ENCODE measurements at places on chromosomes 3 and 15.

DNA sequence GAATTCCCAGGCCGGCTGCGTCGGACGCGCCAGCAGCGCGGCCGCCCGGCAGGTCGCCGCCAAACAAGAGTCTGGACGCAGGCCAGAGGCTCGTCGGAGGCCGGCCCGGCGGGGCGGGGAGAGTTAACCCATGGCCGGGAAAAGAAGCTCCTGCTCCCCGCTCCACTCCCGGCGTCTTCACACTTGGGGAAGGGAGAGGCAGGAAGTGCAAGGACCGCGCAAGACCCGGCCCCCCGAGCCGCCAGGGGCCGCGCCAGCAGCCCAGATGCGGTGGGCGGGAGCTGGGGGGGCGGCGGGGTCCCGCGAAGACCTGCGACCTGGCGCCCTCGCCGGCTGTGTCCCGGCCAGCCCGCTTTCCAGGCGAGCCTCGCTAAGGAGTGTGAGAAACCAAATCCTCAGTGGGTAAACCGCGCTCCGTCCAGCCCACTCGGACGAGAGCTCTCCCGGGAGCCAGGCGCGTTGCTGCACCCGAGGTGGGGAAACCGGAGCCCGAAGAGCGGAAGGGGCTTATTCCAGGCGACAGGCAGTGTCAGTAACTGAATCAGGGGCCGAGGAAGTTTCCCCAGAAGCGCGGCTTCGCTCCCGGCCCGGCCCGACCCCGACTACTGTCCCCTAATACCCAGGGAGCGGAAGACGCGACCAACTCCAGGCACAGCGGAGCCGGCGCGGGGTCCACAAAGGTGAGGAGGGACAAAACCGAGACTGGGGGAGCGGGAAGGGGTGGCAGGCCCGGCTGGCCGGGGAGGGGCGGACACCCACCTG lies 721 bp downstream of the ADAMTS7 start:
- no peak for DNase-seq

- DNase-seq = no peak
These were observed 127.0 kb downstream of the CPNE4 start for GRCh38 chr3:131907796-131908195.

DNA sequence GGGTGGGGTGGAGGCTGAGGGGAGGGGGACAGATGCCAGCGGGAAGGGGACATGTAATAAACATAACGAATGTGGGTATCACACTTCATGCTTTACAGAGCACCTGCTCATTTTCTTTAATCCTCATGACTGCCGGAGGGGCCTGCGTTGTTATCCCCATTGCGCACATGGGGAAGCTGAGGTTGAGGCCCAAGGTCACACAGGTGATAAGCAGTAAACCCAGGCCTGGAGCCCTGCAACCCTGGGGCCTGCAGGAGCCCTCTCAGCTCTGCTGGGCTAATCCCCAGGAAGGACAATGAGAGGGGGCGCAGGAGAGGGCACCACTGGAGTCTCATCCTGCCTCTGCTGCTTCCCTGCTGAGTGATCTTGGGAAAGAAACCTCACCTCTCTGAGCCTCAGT lies 64.3 kb downstream of the MEGF11 start:
- no peak for DNase-seq

DNA sequence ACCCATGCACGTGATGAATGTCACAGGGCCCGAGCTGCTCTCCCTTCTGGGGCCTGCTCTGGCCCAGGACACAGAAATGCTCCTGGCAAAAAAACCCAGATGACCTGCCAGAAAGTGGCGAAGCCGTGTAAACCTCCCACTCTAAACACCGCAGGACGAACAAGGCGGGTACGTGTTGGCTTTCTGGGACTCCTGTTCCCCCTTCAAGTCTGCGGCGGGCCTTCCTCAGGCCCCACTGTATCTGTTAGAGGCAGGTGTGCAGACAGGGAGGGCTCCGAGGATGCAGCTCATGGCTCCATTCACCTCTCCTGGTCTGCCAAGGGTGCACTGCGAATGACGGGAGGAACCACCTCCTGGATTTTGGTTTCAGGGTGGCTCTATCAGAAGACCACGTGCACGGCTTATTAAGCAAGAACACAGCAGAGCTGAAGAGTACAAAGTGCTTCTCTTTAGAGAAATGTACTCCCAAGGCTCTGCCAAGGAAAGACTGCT lies 173.8 kb downstream of the ADAMTS17 start:
- no peak for DNase-seq

- DNase-seq = no peak
These were observed 52.8 kb downstream of the CDIN1 start for GRCh38 chr15:36632226-36632625.

DNA sequence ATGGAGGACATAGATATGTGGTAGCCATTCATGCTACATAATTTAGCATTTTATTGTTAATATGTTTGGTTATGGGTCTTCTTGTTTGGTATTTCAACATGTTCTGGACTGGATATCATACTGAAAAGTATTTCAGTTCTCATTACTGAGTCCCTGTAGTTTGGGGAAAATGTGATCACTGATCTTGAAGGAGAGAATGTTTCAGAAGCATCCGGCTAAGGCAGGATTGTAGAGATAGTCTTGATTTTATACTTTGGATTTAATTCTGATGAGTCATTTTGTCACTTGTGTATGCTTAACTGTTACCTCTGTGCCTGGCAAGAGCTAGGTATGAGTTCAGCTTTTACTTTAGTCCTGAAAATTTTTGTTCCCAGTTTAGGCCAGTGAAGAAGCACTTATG lies 7.1 kb downstream of the CHD2 start:
- DNase-seq = no peak

DNA sequence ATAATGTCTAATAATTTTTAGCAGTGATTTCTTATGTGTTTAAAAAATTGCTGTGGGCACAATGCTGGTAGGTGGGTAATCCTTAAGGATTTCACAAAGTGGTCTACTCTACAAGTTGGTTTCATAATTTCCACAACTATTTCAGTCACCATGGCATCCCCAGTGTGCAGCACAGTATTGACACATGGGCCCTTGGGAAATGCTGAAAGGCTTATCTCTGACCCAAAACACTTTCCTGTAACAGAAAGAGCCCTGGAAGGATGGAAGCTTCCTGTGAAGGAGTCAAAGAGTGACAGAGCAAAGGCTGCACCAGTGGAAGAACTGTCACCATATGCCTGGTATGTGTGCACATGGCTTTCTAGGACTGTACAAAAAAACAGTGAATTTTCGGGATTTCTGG lies 153.7 kb downstream of the ANO10 start:
- DNase-seq = no peak

- no peak for DNase-seq
These were observed 58.7 kb downstream of the CLDN11 start for GRCh38 chr3:170477395-170477794.

DNA sequence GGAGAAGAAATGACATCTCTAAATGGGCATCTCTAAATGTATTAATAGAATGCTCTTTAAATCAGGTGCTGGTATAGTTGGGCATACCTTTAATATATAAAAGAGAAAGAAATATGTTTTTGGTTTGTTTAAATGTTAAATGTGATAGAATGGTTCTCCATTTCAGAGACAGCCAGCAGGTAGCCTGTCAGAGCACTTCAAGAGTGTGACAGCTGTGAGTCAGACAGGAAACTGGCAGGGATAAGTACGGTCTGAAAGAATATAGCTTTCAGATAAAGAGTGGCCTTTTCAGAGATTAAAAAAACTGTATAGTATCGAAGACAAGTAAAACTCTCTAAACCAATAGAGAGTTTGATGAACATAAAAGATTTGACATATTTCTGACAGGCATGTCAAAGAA lies 654.1 kb downstream of the IGSF11 start:
- no peak for DNase-seq

DNA sequence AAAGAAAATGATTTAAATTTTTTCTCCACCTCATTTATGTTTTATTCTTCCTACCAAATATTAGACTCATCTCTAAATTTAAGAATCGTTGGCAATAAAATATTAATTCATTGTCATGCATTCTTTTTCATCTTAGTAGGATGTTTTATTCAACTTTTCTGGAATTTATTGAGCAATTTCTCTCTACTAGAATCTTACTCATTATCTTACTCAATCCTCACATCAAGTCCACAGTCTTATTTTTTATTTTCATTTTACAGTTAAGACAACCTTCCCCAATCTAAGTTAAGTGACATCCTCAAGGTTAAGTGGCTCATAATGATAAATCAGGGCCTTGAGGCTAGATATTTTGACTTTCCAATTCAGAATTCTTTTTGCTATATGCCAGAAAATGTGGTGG lies 15.9 kb upstream of the ALDH1A2 start:
- no peak for DNase-seq

GRCh38 chr3:123350971-123351370 lies 97.9 kb downstream of the ADCY5 start:
- no peak for DNase-seq

DNA sequence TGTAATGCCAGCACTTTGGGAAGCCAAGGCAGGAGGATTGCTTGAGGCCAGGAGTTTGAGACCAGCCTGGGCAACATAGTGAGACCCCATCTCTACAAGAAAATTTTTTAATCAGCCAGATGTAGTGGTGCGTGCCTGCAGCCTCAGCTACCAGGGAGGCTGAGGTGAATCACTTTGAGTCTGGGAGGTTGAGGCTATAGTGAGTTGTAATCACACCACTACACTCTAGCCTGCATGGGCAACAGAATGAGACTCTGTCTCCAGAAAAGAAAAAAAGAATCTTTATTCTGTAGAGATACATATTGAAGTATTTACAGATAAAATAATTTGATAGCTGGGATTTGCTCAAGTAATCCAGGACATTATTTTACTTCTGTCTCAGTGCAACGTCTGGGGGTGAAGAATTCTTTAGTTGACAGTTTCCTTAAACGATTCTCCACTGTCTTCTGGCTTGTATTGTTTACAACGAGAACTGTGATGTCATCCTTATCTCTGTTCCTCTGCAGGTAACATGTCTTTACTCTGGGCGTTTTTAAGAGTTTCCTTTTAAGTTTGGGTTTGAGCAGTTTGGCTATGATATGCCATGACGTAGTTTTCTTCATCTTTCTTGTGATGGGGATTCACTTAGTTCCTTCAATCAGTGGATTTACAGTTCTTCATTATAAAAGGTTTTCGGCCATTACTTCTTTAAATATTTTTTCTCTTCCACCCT lies 26.3 kb downstream of the KPNA1 start:
- no peak for DNase-seq

DNA sequence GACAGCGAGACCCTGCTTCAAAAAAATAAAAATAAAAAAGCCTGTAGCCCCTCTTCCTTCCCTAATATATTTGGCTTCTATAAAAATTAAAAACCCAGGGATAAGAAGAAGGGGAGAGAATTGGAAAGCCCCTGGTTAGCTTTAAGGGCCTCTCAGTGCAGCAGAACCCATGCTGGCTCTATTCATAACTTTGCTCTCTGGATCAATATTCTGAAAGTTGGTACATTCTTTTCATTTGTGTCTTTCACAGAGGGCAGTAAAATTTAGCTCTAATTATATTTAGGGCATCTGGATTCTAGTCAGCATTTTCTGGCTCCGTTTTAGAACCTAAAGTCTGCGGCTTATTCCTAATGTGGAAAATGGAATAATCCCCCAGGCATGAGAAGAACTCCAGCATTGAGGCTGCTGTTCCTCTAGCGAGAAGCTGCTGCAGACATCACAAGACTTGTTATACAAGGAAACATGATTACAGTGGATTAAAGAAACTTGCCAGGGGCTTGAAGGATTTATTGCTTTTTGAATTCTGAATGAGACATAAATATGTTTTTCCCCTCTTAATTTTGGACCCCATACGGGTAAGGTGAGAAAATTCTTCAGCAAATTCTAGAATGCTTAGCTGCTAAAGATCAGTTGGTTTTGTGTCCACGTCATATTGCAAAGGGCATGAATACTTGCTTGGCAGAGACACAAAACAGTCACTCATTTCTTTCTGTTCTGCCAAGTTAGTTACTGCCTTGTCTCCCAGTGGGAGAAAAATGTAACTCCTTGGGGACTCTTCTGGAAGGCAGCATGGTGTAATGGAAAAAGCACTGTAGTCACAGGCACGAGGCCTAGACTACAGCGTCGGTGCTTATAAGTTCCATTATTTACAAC lies 177.7 kb downstream of the VGLL4 start:
- no peak for DNase-seq

GRCh38 chr3:105842449-105842848 lies 26.4 kb downstream of the CBLB start:
- DNase-seq = no peak

DNA sequence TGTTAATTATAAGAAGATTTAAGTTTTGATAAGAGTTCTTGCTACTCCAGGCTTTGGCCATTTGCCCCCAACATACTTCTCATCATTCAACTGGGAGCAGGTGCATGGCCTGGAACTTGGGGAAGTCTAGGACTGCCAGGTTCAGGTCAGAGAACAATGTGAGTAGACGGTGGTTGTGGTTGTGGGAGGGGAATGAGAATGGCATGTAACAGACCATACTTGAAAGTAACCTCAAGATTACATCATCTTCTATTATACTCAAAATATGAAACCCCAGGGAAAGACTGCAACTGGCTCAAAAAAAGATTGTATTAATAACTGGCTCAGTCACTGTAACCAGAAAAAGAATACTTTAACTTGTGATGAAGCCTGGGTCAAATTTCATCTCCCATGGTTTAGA lies 364.9 kb upstream of the DPPA4 start:
- DNase-seq = no peak

GRCh38 chr3:183298701-183299153 lies 45.7 kb downstream of the B3GNT5 start:
- DNase-seq = no peak

GRCh38 chr3:160665231-160665630 lies 11.7 kb upstream of the ARL14 start:
- DNase-seq = no peak

- DNase-seq = no peak
These were observed 167.4 kb downstream of the GAP43 start for GRCh38 chr3:115790759-115791158.

DNA sequence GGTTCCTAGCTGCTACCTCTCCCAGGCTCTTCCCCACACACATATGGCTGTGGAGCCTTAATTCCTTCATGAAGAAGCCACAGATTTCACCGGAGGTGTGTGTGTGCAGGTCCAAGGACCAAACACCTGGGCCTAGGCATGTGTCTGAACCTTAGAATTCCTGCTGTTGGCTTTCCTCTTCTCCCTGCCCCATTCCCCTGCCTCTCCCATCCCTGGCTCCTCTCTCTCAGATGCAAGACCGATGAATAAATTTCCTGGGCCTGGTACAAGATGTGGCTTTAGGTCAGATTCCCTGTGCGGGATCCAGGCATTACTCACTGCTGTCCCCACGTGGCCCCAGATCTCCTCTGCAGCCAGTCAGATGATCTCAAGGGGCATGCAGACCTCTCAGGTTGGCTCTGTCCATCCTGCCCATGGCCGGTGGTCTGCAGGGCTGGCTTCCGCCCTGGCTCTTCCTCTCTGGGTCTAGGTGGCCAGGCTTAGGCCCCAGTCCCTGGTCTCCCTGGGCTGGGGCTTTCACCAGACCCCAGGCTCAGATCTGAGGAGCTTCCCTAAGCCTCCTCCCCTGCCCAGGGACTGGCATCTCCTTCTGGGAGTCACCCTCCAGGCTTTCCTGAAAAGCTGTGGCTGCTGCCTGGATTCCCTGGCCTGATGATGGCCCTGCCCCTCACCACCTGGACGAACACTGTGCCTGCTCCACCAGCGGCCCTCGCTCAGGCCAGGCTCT lies 20.5 kb downstream of the CCR9 start:
- DNase-seq = no peak

DNA sequence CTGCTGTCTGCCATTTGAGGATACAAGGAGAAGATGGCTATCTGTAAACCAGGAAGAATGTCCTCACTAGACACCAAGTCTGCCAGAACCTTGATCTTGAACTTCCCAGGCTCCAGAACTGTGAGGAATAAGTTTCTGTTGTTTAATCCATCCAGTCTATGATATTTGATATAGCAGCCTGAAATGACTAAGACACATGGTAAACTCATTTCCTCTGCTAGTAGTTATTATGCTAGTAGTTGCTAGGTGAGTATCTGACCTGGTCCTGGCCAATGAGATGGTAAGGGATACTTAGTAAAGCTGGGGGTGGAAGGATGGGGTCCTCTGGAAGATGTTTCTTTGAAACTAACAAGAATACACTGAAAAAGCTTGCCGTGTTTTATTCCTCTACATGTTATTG lies 280.7 kb upstream of the ARHGEF26 start:
- no peak for DNase-seq
